ENCODE measurements at places on chromosomes 3 and 15.
A peak's percentile ranks its signal among the peaks of the same experiment; 100 is the strongest.

DNA sequence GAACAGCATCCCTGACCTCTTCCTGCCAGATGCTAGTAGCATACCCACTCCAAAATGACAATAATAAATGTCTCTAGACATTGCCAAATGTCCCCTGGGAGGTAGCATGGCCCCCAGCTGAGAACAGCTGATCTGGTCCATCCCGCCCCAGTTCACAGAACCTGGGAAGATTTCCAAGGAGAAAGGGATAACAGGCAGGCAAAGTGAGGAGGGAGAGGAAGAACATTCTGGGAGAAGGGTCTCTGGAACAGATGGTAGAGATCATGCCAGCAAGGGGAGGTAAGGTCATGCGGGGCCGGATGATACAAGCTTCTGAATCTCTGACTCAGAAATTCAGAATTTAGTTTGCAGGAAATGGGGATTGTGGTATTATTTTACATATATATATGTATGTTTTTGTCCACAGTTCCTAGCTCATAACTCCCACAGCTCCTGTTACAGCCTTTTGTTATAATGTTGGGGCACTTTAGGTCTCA lies 192.7 kb downstream of the SUCLG2 start:
- peak; percentile 71 for DNase-seq

GRCh38 chr3:20043396-20043795 lies 3.1 kb downstream of the KAT2B start:
- no peak for DNase-seq

GRCh38 chr3:121411523-121411922 lies 134.3 kb downstream of the POLQ start:
- no peak for DNase-seq

- DNase-seq = no peak
These were observed 16.2 kb upstream of the MAGEF1 start for GRCh38 chr3:184728010-184728527.

GRCh38 chr3:25663869-25664811 lies 567 bp downstream of the TOP2B start:
- DNase-seq = no peak

- DNase-seq = no peak
These were observed 188.9 kb downstream of the TLE3 start for GRCh38 chr15:69908590-69909420.

DNA sequence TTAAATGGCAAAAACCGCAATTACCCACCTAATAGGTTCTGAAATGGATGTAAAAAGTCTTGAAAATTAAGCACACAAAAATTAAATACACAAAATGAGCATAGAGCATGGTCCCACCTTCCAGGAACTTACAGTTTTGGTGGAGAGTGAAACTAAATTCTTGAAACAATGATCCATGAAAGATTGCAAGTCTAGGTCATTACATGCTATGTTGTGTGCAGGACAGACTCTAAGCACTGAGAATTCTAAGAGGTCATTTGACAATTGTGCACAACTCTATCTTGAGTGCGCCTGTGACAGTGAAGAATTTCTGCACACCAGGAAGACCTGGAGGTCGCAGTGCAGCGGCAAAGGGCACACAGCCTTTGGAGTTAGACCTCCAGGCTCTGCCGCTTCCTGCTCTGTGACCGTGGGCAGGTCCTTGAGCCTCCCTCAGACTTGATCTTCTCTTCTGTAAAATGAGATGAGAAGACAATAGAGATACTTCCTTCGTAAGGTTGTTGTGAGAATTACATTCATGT lies 153.3 kb upstream of the TPM1 start:
- no peak for DNase-seq

DNA sequence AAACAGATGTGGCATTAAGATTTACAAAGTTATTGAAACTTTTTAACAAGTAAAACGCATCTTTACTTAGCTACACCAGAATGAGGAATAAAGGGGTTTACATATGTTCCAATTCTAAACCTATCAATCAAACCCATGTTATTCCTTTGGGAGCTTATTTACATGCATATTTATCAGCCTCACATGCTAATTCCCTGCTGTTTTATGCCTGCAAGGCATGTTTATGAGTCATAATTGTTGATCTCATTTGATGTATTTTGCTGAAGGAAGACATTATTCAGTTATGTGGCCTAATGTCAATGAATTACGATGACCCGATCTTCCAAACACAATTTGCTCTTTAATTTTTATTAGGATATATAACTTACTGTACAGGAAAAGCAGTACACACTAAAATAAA lies 272.9 kb downstream of the TBC1D5 start:
- DNase-seq = peak; percentile 6

DNA sequence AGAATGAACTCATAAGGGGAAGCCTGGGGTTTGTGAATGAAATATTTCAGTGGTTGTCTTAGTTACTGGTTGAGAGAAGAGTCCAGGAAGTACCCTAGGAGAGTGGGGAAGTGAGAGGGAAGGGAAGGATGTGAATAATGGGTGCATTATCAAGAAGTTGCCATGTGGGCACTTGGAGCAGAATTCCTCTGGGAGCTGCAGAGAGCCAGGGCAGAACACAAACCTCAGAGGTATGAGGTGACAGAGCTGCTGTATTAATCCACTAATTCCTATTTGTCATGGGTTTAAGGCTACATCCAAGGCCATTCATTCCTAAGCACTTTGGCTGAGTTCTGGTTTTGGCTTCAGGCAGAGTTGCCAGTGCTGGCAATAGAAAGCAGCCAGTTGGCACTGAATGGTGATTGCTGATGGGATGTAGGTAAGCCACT lies 29.0 kb downstream of the NDUFB4 start:
- DNase-seq = no peak

- DNase-seq = no peak
These were observed 762.3 kb downstream of the TUSC7 start for GRCh38 chr3:117471831-117472230.

DNA sequence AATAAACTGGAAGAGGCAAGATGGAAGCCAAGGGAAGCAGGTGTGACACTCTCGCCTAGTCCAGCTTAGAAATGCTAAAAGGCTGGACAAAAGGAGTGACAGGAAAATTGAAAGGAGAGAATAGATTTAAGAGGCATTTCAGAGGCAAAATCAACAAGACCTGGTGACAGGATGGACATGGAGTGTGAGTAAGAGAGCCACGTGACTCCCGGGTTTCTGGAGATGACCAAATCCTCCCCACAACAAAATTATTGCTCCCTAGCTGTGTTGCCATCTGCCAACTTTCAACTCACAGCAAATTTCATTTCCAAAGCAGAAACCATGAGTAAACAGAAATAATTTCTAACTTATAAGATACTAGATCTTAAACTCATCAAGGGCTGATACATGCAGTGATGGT lies 52.6 kb downstream of the MTHFS start:
- DNase-seq = no peak

GRCh38 chr15:70528270-70528706 lies 235.1 kb downstream of the UACA start:
- DNase-seq = no peak

DNA sequence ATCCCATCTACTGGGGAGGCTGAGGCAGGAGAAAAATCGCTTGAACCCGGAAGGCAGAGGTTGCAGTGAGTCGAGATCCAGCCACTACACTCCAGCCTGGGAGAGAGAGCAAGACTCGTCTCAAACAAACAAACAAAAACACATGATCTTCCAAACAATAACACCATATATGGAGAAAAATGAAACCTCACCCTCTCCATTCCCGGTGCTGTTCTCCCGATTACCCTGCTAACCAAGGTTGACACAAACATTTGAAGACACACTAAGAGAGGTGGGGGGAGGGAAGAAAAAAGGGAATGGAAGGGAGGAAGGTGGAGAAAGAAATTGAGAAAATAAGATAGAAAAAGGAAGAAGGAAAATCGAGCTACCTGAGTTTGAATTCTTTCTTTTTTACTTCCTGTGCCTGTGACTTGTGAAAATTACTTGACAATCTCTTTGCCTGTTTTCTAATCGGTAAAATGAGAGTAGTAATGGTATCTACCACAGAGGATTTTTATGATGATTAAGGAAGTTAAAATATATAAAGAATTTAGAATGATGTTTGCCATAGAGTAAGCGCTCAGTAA lies 1.1 kb upstream of the PLSCR2 start:
- no peak for DNase-seq

GRCh38 chr3:181881749-181882148 lies 170.0 kb downstream of the SOX2 start:
- DNase-seq = no peak

- no peak for DNase-seq
These were observed 66.3 kb upstream of the CRTC3 start for GRCh38 chr15:90463381-90463780.

DNA sequence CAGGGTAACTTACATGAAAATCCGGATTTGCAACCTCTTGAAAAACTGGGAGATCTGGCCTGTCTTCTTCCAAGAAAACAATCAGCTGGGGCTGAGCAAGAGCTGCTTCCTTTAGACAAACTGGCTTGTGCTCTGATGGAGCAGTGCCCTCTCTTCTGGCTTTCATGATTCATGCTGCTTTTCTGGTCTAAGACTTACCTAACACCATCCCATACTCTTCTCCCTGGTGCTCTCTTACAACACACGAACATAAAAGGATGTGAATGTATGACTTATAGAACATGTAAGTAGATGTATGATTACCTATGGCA lies 9.9 kb downstream of the TJP1 start:
- DNase-seq = no peak

- DNase-seq = no peak
These were observed 3.3 kb downstream of the CISH start for GRCh38 chr3:50608278-50608677.

DNA sequence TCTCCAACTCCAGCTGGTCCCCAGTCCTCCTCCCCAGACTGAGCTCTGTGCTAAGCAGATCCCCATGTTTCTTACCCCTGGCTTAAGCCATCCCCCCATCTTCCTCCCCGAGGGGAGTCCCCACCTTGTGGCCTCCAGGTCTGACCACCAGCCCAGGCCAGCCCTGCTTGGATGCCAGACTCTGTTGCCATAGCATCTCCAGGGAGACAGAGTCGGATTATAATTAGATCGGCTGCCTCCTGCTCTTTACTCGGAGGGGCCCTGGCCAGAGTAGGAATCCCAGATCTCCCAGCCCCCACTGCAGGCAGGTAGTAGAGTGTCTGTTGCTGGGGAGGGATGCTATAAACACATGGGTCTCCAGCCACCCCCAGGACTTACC lies 2.4 kb downstream of the KLHDC8B start:
- no peak for DNase-seq

DNA sequence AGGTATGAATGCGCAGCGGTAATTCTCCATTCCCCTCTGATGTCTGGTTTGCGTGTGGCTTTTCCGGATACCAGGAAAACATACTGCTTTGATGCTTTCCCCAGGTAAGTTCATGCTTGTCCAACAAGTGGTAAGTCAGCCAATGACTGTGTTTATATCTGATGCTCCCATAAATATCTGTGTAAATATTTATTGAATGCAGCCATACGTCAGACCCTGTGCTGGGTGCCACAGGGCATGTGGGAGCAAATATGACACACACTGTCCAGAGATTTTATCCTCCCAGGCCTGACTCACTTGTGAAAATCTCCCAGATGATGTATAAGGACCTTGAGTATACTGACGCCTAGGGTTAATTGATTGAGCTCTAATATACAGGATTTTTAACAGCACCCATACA lies 29.6 kb upstream of the CEMIP start:
- no peak for DNase-seq

- no peak for DNase-seq
These were observed 12.1 kb downstream of the EPHB1 start for GRCh38 chr3:134807189-134807588.

- DNase-seq = no peak
These were observed 113.9 kb upstream of the MRPL3 start for GRCh38 chr3:131616719-131617118.

- DNase-seq = no peak
These were observed 11.0 kb upstream of the BFSP2 start for GRCh38 chr3:133388696-133389395.

- DNase-seq = no peak
These were observed 166.0 kb upstream of the EIF1B start for GRCh38 chr3:40143283-40144090.

DNA sequence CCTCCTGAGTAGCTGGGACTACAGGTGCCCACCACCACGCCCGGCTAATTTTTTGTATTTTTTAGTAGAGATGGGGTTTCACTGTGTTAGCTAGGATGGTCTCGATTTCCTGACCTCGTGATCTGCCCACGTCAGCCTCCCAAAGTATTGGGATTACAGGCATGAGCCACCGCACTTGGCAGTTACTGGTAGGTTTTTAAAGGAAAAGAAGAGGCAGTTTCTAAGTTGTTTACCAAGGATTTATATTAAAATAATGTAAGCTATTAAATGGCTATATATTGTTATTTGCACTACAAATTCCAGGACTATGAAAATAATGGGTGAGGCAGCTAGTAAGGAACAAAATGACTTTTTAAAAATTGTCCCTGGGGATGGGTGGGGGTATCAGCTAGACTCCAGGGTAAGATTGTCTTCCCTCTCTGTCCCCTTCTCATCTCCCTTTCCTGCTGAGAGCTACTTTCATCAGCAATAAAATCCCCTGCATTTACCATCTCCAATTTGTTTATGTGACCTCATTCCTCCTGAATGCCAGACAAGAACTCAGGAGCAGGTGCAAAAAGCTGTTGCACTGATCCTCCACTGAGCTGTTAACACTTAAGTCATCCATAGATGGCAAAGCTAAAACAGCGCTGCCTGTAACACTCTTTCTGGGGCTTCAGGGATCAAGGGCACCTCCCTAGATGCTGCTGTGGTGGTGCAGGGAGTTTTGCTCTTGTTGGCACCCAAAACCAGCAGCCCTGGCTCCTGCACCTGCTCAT lies 165.2 kb downstream of the ZPLD1 start:
- no peak for DNase-seq

DNA sequence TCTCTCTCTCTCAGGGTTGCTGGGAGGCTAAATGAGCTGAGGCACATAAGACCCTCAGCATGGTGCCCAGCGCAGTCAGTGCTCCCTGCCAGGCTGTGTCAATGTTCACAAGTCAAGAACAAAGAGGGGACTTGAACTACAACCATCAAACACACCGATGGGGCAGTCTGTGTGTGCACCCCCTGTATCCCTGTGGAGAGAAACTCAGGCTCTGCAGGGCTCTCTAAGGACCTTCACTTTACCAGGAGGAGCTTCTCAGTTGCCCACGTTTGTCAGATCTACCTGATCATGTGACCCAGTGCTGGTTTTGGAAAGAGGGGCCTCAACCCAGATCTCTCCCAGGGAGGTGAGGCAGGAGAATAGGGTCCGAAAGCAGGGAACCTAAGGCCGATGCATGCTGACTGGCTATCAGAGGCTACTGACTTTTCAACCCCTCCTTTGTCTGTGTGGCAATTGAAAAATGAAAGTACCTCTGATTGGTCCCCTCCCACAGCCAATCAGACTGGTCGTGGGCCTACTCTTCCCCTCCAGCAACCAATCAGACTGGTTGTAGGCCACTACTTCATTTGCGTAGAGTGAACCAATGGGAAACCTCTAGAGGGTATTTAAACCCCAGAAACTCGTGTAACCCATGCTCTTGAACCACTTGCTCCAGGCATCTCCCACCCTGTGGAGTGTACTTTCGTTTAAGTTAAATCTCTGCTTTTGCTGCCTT lies 34.0 kb downstream of the RHCG start:
- DNase-seq = no peak

- DNase-seq = no peak
These were observed 15.5 kb upstream of the MRPS22 start for GRCh38 chr3:139328356-139328755.
